ENCODE measurements at places on chromosomes 7 and 10. TPM values are rescaled to one million over a fixed set of nuclear protein-coding genes. Genes with fewer than 3 reads are reported as not detected.

Gene VKORC1L1
- total RNA-seq: 13.1 TPM

Gene GBX1
- total RNA-seq: not detected

Gene HSPA12A
- 5.4 TPM for total RNA-seq

Gene SLC26A5
- total RNA-seq: not detected

Gene FZD8
- 1.6 TPM for total RNA-seq

Gene GRID2IP
- not detected for total RNA-seq

Gene AVPI1
- 26.8 TPM for total RNA-seq

Gene TUBGCP2
- 54.5 TPM for total RNA-seq

Gene TMEM178B
- 0.04 TPM for total RNA-seq

Gene FAM20C
- total RNA-seq: 164 TPM

Gene ZFAND4
- total RNA-seq: 8.2 TPM

Gene MXI1
- 16.7 TPM for total RNA-seq

Gene PRTFDC1
- total RNA-seq: 18.3 TPM

Gene HBP1
- total RNA-seq: 69.8 TPM

Gene SHLD2
- total RNA-seq: 16.7 TPM

Gene MBL2
- not detected for total RNA-seq

Gene NOS3
- total RNA-seq: 0.29 TPM

Gene ERVW-1
- not detected for total RNA-seq

Gene DNAJB6
- 108 TPM for total RNA-seq

Gene FOXI2
- total RNA-seq: not detected

Gene GIMAP1
- not detected for total RNA-seq

Gene SRRM3
- 3.8 TPM for total RNA-seq

Gene PIP
- not detected for total RNA-seq

Gene FAM25A
- total RNA-seq: not detected

Gene CAMK1D
- 2.3 TPM for total RNA-seq

Gene DGKB
- total RNA-seq: not detected

Gene ASAH2B
- total RNA-seq: 2.4 TPM

Gene ATRNL1
- total RNA-seq: 4.9 TPM

Gene HTRA1
- total RNA-seq: 63.4 TPM

Gene TMEM236
- total RNA-seq: 0.04 TPM

Gene LBX1
- not detected for total RNA-seq

Gene NEUROD6
- not detected for total RNA-seq

Gene SFTPD
- total RNA-seq: not detected

Gene MRPS33
- total RNA-seq: 91.2 TPM

Gene COPS6
- 76.6 TPM for total RNA-seq

Gene NEURL1
- total RNA-seq: 0.10 TPM

Gene ODAD2
- total RNA-seq: 1.8 TPM

Gene MEST
- 0.06 TPM for total RNA-seq

Gene ELFN1
- 0.37 TPM for total RNA-seq

Gene OR2A25
- not detected for total RNA-seq

Gene SPDYE2
- total RNA-seq: not detected

Gene PSD
- total RNA-seq: 0.06 TPM

Gene SLC26A3
- not detected for total RNA-seq

Gene PON2
- total RNA-seq: 222 TPM

Gene RET
- total RNA-seq: 0.04 TPM

Measured in H4 (cell line).